Brain (organoid and tissue), 16 donors: ENCODE measurements at places on chromosomes 4 and X.
A peak's percentile ranks its signal among the peaks of the same experiment; 100 is the strongest.

DNA sequence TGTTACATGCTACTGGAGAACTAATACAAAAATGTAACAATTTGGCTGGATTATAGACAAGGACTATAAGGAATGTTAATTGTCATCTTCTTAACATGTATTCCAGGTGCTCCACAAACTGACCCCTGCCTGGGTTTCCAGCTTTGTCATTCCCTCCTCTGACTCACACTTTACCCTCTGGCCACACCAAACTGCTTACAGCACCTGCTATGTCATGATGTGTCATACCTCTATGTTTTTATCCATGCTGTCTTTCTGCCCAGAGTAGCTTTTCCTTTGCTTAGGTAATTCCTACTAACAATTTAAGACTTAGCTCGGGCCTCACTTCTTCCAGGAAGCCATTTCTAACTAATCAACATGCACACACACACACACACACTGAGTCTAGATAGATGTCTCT is 14.0 kb upstream of the SHROOM4 start:
- DNase-seq: no peak

- DNase-seq: peak; percentile 8
These were observed 34.7 kb downstream of the TMPRSS11A start for GRCh38 chr4:67928546-67928945.

- no peak for DNase-seq
These were observed 95.5 kb downstream of the TENM3 start for GRCh38 chr4:182338746-182339145.

DNA sequence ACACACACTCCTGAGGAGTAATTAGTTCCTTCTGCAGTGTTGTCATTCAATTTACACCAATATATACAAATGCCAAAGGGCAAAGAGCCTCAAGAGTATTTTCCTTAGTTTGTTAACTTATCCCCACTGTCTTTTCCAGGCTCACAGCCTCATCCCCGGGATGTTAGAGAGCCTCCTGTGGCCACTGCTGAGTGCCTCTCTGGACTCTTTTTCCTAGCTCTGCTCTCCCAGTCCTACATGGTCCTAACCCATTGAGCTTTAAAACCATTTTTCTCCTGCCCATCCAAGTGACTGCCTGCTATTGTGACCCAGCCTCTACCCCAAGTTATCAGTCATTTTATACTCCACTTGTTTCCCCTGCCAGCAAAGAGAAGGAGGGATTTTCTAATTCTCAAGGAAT is 23.5 kb upstream of the TTC29 start:
- DNase-seq: no peak

GRCh38 chr4:151672996-151673395 is 87.8 kb downstream of the GATB start:
- no peak for DNase-seq

DNA sequence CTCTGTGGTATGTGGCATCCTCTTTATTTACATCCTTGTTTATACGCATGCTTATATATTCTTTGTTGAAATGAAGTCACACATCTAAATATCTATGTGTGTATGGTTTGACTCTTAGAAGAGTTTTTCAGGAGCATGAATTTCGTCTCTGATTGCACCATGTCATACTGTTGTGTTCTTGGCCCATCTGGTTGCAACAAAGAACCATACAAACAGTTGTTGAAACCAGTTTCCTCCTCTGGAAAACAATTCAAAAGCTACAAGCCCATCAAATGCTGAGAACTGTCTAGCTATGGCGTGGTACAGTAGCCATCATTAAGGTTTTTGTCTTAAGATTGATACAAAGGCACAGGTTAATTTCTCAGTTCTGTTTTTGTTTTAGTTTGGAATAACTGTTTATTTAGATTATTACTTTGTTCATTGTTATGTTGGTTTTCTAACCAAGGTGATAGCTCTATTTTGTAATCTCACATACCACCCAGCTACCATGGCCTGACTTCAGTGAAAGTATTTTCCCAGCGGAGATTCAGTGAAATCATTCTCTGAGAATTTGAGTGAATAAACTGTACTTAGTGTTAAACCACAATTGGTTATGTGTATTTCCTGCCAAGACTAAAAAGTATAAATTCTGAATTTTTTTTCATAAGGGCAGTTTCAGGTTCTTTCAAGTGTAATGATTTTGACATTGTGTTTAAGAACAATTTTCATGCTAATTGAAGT is 91.0 kb downstream of the ARHGAP24 start:
- DNase-seq: no peak

- no peak for DNase-seq
These were observed 14.9 kb upstream of the EXOSC9 start for GRCh38 chr4:121786221-121786620.

DNA sequence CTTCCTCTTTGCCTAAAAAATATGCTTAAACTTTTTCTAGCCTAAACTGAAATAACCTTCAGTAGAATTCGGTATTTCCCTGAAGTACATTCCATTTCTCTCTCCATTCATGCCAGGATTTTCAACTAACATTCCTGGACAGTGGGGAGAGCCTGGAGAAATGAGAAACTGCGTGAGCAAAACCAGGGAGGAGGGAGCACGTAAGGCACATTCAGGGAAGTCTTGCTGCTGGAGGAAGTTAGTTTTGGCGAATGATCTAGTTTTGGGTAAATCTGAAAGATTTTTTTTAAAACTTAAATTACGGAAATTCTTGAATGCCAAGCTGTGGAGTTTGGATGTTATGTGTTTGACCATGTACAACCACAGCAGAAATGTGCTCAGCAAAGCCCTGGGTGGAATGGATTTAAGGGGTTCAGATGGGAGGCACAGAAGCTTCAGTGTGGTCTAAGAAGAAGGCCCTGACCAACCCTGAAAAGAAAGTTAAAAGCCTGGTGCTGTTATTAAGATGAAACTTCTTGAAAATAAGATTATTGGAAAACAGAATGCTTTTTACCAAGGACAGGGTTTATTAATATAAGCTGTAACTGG is 347.8 kb downstream of the ANK2 start:
- no peak for DNase-seq

- no peak for DNase-seq
These were observed 35.5 kb upstream of the CD38 start for GRCh38 chr4:15742637-15743036.

DNA sequence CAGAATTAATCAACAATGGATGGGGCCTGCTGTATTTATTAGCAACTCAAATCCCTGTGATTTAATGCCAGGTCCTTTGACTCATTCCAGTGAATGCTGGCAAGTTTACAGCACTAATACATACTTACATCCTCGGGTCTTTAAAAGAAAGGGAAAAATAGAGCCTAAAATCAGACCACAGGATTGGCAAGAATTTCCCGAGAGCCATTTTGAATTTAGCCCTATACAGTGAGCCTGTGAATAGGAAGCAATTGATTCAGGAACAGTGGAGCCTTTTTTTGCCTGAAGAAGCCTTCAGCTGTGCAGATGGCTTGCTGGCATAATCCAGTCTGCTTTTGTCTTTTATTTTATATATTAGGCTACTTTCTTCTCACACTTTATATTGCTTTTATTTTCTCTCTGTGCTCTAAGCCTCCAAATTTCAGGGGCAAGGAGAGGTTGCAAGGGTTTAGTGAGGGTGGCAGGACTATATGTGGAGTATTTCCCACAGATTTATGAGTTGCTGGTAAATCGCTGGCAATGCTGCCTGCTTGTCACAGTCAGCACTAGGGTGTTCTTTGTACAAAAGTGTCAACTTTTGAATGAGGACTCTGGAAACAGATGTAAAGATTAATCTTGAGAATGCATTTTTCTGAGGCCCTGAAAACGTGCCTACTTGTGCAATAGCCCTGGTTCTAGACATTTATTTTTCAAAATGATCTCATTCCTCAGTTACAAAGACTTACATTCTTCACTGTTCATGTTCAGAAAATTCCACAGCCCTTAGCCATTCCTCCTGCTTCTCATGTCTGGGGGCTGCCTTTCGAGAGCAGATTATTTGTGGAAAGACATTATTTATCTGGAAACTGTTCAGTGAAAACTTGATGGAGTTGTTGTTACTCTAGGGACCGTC is 303.5 kb downstream of the SPRY1 start:
- DNase-seq: peak; percentile 92

GRCh38 chrX:3299636-3300035 is 46.8 kb downstream of the MXRA5 start:
- DNase-seq: no peak

GRCh38 chr4:129929984-129930383 is 834.0 kb downstream of the C4orf33 start:
- DNase-seq: no peak

DNA sequence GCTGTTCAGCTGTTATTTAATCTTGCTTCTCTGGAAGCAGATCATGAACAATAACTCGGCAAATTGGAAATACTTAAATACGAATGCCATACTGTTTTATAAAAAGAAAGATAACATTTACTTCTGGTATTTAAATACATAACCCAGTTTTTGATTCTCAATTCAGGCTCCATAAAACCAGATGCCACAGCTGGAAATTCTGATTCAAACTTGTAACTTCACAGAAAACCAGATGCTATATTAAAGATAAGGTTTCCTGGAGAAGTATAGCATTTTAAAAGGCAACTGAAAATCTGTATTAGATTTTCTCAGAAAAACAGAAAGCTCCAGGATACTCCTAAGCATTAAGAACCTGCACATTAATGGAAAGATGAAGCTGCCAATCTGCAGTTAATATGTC is 40.2 kb downstream of the STX18 start:
- DNase-seq: no peak

GRCh38 chr4:73814679-73815078 is 21.8 kb upstream of the CXCL6 start:
- no peak for DNase-seq

DNA sequence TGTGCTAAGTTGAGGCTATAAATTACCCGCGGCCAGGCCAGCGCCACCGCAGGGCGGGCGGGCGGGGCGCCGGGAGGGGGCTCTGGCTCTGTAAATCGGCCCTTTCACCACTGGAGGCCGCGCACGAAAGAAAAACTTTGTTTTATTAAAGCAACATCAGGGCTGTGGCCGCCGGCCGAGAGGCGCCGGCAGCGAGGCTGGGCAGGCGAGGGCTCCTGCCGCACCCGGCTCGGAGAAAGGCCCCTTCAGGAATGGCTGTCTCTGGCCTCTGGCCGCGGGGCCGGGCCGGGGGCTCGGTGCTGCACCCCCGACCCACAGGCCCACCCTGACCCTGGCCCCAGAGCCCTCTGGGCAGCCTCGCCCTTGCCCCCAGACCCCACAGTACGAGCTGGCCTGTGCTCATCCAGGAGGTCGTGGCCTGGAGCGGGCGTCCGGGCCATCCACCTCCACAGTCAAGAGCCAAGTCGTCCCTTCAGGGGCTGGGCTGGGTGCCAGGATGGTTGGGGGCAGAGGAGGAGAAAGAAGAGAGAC is 29.5 kb upstream of the FGFR3 start:
- peak; percentile 42 for DNase-seq

- no peak for DNase-seq
These were observed 214.2 kb downstream of the RELL1 start for GRCh38 chr4:37471971-37472370.

GRCh38 chr4:71377561-71377960 is 38.7 kb downstream of the SLC4A4 start:
- DNase-seq: no peak

DNA sequence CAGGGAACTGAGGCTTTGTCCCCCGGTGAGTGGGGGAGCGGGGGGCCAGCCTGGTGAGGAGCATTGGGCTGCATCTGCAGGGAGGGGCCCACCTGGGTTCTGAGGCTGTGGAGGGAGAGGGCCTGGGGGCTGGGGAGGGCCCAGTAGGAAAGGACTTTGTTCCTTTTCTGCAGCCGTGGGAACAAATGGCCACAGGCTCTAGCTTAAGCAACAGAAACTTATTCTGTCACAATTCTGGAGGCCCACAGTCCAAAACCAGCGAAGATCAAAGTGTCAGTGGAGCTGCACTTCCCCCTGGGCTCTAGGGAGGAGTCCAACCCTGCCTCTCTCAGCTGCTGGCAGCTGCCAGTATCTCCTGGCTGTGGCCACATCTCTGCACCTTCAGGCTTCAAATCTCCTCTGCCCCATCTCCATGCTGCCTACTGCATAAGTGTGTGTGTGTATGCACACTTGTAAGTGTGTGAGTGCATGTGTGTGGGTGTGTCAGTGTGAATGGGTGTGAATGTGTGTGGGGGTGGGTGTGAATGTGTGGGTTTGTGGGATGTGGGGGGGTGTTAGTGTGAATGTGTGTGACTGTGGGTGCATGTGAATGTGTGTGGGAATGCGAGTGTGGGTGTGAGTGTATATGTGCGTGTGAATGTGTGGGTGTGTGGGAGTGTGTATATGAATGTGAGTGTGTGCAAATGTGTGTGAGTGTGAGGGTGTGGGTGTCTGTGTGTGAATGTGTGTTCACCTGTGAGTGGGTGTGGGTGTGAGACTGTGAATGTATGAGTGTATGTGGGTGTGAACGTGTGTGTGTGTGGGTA is 204.5 kb upstream of the PSAPL1 start:
- DNase-seq: no peak

DNA sequence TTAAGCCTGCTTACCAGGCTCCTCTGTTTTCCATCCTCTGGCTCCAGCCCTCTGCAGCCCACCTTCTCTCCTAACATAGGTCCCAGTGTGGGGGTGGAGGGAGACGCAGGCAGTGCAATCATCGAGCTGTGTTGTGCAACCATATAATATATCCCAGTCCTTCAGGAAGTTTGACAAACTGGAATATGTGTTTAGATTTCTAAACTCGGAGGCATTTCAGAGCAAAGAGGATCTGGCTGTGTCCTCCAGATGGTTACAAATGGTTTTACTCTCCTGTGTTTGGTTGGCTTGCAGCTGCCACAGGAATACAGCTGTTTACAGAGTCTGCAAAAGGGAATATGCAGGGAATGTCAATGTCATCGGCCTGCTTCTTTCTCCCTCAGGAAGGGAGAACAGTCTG is 195.3 kb upstream of the LNX1 start:
- no peak for DNase-seq

- DNase-seq: no peak
These were observed 146.8 kb downstream of the PPP3CA start for GRCh38 chr4:101200561-101200960.
